ENCODE measurements at places on chromosomes 5 and 9.

GRCh38 chr5:88824892-88825583 is 57.9 kb downstream of the MEF2C start:
- no peak for DNase-seq

GRCh38 chr5:124894541-124894940 is 148.1 kb upstream of the ZNF608 start:
- no peak for DNase-seq

DNA sequence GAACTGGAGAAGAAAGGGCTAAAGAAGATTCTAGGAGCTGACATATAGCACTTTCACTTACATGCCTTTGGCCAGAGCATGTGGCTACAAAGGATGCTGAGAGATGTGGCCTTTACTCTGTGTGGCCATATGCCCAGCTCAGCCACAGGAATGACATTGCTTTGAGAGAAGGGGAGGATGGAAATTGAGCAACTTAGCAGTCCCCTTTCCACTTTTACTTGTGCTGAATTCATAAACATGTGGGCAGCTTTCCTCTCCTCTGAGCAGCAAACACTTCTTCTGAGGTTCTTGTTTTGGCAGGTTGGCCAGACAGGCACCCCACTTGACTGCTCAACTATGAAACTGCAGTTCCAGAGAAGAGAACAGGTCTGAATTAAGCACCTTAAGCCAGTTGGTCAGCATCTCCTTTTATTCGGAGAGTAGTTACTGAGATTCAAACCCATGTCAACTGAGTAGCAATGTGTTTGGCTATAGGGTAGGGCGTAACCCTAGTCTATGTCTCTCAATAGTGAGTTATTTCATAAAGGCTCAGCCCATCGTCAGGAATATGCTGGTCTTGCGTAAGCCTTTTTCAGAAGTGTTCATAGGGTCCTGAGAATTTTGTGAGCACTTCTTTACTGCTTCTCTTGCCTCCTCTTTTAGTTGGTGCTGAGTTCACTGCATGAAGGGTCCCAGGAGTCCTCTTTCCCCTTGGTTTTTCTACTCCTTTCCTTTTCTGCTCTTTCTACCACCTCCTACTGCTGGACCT is 134.5 kb downstream of the PALM2AKAP2 start:
- DNase-seq, result no peak

DNA sequence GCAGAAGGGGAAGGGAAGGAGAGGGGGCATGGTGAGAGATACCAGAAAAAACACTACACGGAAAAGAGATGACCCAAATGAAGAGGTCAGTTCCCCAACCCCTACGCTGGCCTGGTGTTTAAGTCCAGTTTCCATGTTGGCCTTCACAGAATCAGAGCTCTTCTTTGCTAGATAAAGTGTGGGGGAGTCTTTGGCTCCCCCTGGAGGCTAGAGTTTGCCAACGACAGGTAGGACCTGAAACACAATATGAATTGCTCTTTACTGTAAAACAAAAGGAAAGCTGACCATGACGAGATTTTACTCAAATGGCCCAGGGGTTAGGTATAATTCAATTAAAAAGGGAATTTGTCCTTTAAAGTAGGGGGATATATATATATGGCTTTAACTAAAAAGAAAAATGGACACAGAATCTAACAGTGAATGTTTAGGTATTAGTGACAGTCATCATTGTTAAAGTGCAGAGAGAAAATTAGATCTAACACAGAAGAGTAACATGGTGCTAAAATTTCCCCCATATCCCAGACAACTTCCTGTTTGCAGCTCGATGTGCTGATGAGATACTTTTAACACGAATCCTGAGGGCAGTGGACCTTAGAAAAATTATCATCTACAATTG is 92.0 kb downstream of the SV2C start:
- DNase-seq, result peak; percentile 8

GRCh38 chr9:87599901-87600610 is 102.4 kb downstream of the DAPK1 start:
- no peak for DNase-seq

DNA sequence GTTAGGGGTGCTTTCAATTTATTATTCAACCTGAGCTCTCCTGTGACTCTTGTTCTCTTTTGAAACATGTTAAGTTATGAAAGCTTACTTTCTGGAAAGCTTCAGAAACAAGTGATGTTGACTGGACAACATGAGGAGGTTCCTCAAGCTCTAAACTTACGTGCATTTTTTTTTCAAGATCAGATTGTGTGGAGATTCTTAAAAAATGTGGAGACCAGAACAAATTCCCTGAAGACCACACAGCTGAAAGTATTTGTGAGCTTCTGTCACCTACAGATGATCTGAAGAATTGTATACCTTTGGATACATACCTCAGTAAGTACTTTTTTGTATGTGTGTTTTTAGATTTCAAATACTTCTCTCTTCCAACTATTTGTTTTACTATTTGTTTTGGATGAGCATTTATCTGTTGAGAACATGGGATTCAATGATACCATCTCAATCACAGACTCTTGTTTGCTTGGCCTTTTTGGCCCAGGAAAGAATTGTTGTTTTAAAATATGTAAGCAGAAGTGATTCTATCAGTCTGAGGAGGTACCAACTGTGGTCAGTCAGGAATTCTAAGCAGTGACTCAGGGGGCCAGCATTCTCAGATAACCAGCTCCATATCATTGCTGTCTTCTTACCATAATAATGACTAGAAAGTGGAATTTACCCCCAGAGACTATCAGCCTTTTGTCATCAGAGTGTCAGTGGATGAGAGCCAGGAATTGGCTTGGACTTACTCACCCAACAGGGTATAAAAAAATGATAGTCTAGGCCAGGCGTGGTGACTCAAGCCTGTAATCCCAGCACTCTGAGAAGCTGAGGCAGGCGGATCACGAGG is 34.4 kb upstream of the GLIPR2 start:
- DNase-seq, result no peak

- DNase-seq, result no peak
Measured at GRCh38 chr9:113879911-113880310, 3.8 kb downstream of the ZNF618 start.

DNA sequence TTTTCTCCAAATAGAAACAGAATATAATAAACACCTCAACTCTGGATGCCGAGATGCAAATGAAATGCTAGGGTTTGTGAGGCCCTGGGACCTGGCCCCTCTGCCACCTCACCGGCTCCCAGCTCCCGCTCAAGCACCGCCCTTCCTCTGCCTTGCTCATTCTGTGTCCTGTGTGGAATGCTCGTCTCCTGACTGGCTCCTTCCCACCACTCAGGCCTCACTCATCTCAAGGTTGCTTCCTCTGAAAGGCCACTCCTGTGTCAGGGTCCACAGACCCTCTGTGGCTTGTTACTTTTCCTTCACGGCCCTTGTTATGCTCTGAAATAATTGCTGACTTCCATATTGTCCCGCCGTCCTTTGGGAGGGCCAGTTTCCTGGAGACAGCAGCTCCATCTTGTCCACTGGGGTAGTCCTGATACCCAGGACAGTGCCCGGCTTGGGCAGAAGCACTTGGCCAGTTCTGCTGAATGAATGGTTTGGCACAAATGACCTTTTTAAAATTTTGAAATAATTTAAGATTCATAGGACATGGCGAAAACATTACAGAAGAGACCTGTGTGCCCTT is 15.4 kb downstream of the RNF44 start:
- no peak for DNase-seq

DNA sequence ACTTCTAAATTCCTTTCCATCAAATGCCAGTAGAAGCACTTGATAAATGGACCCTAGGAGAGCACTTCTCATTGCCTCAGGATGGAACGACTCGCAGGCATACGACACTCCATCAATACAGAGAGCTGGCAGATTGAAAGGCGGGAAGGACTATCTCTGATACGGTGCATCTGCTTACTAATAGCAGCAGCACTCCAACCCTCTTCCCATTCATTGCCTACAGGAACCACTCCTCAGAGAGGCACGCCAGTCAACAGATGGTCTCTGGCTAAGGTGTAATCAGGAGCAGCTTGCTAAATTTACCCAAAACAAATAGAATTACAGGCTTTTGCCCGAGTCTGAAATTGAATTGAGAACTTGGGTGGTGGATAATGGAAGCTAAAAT is 168.1 kb downstream of the EFNA5 start:
- DNase-seq, result no peak

GRCh38 chr5:107456281-107456715 is 214.4 kb downstream of the EFNA5 start:
- no peak for DNase-seq

DNA sequence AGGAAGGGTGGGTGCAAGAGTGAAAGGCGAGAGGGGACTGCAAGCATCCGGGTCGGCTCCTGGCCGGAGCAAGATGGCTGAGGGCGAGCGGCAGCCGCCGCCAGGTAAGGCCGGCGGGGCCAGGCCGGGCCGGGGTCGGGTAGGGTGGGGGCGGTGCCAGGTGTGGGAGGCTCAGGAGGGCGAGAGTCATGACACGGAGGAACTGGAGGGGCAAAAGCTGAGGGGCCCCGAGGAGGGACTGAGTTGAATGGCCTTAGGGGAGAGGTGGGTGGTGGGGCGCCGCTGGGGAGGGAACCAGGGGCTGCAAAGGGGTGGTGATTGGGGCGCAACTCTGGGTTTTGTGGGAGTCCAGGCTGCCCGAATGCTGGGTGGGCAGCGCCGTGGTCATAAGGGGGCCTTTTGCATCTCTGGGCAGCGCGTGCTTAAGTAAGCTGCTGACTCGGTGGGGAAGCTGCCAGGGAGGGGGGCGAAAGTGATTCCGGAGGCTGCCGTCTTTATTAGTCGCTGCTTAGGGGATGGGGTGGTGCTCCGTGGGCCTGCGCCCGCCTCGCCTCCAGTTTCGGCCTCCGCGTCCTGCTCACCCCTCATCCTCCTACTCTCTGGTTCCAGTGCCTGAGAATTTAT is 425 bp downstream of the PTPA start:
- no peak for DNase-seq

DNA sequence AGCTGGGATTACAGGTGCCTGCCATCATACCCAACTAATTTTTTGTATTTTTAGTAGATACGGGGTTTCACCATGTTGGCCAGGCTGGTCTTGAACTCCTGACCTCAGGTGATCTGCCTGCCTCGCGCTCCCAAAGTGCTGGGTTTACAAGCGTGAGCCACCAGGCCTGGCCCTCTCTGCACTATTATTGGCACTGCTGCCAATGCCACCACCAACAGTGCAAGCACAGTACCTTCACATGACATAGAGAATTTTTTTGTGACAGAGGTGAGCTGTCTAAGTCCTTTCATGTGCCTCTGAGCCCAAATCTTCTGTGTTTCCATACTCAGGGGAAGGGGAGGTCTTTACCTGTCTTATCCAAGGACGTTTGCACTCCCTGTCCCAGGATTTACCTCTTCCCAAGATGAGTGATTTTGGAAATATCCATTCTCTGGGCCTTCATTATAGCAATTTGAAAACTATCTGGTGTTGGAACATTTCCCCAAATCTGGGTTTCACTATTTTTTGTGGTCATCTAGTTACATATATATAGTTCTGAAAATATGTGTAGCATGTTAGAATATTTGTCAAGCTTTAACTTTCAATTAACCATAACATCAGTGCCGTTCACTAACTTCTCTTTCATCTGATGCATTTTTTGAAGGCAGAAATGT is 5.4 kb upstream of the CD180 start:
- no peak for DNase-seq

DNA sequence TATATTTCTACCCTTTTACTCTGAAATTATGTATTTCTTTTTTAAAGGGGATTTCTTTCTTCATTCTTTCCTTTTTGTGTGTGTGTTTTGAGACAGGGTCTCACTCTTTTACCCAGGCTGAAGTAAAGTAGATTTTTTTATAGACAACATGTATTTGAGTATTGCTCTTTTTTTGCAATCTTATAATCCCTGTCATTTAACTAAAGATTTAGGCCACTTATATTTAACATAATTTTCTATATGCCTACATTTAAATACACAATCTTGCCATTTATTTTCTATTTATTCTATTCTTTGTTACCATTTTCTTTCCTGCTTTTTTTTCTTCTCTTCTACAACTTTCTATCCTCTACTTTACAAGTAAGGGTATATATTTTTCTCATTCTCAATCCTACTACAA is 416.0 kb upstream of the IRX2 start:
- no peak for DNase-seq

DNA sequence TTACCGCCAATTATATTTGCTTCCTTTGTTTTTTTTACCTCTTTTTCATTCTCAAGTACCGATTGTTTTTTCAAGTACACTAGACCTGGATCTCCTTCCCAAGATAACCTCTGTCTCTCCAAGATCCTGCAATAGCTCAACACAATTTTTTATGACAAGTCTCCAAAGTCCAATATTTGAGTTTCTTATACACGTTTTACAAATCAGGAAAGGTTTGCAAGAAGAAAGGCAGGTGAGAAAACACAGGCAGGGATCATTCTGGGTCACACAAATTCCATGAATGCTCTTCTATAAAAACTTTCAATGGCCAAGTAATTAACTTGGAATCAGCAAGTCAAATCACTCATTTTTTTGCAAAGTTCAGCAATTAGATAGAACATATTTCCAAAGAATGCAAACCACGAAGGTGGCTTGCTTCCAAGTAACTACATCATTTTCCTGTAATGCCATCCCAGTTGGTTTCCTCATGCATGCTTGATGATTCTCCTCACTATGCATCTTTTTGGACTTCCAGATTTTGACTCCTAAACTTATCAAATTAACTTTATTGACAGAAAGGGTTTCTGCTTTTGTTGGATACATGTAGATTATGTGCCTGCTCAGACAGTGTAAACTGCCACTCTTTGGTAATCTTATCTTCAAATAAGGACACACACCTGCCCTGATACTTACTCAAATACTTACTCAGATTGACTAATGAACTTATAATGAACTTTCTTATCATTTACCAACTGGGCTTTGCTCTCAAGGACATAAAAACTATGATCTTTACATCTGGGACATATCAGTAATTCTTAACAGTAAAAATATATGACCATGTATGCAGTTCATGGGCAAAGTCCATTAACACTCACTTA is 24.7 kb upstream of the IFNE start:
- no peak for DNase-seq

All from stimulated activated CD8-positive, alpha-beta memory T cell treated with anti-CD3 and anti-CD28 coated beads, Interleukin-12 subunit alpha, Interleukin-12 subunit beta, amount 100 ng/mL, for 4 hours (primary cell).